Panc1 (cell line): ENCODE measurements at places on chromosomes 12 and 14.
A peak's percentile ranks its signal among the peaks of the same experiment; 100 is the strongest.

- no peak for DNase-seq
Observed at GRCh38 chr12:108612788-108613282, 15.0 kb upstream of the TMEM119 start.

- DNase-seq, result no peak
Observed at GRCh38 chr14:103067231-103067954, 10.0 kb upstream of the CDC42BPB start.

DNA sequence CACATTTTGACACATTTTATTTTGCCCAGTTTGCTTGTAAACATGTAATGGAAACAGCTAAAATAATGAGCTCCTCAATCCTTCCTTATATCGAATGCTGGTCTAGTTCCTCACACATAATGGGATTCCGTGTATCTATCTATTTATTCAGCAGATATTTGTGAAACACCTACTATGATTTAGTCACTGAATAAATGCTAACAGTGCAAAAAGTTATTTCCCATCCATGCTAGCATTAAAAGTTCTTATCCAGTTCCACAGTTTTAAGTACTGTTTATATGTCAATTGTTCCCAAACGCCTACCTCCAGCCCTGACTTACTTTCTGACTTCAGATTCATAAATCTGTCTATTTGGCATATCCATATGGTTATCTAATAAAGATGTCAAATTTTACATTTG lies 1788.7 kb upstream of the FLRT2 start:
- no peak for DNase-seq

DNA sequence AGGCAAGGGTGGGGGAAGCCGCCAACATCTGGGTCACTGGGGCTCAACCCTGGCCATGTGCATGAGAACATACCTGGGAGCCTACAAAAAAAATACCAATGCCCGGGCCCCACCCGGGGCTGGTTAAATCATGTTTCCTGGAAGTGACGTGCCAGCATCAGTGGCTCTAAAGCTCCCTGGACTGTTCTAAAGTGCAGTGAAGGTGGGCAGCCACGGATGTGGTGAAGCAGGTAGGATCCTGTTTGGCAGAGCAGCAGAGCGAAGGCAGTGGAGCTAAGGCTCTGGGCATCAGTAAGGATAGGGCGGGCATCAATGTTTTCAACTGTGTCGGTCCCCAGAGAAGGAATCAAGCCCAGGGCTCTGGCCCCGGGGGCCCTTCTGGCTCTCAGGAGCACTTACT lies 525 bp upstream of the GPR68 start:
- DNase-seq, result no peak

GRCh38 chr12:130520784-130521183 lies 183.1 kb downstream of the PIWIL1 start:
- no peak for DNase-seq

- DNase-seq, result no peak
Observed at GRCh38 chr14:86364634-86365033, 834.7 kb downstream of the FLRT2 start.

GRCh38 chr14:58814466-58814865 lies 176.7 kb downstream of the DACT1 start:
- DNase-seq, result no peak

DNA sequence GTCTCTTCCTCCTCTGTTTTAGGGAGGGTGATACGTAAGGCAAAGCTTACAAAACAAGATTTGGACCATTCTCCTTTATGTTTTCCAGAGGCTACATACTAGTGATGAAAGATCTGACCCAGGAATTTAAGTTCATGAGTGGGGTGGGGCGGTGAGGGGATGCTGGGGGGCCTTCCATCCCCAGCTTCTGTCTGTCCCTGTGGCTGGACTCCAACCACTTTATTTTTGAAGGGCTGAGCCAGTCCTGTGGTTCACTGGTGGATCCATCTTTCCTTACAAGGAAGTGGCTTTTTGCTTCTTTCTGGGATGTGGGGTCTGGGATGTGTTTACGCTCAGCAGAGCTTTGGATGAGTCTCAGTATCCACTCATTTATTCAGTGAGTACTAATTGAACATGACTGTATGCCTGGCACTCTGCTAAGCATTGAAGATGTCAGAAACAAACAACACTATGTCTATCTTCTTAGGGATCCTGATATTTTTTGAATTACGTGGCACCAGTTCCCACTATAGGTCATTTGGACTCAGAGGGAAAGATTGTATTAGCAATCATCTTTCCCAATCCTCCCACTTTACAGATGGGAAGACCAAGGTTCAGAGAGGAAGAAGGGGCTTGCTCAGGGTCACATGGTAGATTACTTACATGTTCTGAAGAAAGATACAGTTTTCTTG lies 291.8 kb upstream of the TBX3 start:
- no peak for DNase-seq

GRCh38 chr14:73774241-73774570 lies 60.0 kb upstream of the PNMA1 start:
- DNase-seq, result no peak

- no peak for DNase-seq
Observed at GRCh38 chr14:103284574-103285467, 49.2 kb upstream of the EIF5 start.

DNA sequence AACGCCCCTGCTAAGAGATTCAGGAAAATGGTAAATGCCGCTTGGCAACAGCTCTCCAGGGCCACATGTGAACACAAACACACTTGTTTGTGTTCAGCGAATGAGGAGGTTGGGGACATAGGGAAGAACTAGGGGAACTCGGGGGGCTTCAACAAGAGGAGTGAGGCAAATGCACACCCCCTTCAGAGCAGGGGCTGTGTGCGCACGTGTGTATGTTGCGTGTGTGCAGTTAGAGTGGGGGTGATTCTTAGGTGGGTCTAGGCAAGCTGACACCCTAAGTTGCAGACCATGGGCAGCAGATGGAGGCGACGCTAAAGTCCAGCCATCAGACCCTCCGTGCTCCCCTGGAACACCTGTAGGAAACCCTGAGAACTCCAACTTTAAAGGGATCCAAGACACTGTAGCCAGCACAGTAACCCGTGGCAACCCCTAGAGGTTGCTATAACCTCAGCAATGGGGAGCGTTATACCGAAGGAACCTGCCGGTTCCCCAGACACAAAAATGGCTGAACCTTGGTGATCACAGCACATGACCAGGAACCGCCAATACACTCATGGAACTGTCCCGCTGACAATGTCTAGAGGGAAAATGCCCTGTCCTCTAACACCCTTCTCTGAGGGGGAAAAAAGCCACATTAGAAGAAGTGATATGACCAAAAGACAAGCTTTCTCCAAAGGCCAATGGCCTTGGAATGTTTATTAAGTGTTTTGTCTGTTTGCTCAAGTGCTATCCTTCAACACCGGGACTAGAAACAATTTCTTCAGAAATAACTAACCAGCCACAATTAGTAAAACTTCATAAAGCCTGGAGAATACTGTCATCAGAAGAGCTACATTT lies 86.5 kb upstream of the CEP83 start:
- DNase-seq, result peak; percentile 12

GRCh38 chr12:55647027-55647426 lies 10.3 kb downstream of the OR10P1 start:
- no peak for DNase-seq

DNA sequence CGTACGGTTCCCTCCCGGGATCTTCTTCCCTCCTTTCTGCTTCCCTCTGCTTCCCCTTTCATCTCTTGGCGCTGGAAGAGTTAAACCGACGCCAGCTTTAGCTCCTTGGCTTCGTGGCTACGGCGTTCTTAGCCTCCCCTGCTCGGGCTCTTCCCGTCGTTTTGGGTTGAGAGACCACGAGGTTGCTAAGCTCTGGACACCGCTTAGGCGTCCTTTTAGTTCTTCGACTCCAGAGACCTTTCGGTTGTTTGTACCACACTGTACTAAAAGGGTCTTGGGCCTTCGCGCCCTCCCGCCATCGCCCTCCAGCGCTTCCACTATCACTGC lies 545 bp downstream of the CPSF2 start:
- DNase-seq, result no peak

GRCh38 chr14:26548406-26548805 lies 49.4 kb downstream of the NOVA1 start:
- no peak for DNase-seq

DNA sequence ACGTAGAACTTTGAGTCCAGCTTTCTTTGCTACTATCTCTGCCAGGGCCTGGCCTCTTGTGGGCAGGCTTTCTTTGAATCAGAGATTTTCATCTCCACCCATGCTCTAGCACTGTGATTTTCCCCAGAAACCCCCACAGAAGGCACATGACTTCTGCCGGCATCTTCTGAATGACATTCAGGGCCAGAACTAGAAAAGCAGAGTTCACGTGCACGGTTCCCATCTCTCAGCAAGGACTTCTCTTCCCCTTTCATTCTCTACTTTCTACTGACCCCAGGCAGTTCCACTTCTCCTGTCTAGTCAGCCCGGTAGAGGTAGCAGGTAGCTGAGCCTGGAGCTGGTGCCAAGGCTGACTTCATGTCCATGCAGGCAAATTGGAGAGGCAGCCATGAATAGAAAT lies 26.9 kb downstream of the BATF start:
- DNase-seq, result no peak
